Left kidney (tissue), 8 donors: ENCODE measurements at places on chromosomes 13 and 19.

GRCh38 chr19:49326165-49326704, 1.2 kb upstream of the SLC6A16 start:
- no peak for DNase-seq

DNA sequence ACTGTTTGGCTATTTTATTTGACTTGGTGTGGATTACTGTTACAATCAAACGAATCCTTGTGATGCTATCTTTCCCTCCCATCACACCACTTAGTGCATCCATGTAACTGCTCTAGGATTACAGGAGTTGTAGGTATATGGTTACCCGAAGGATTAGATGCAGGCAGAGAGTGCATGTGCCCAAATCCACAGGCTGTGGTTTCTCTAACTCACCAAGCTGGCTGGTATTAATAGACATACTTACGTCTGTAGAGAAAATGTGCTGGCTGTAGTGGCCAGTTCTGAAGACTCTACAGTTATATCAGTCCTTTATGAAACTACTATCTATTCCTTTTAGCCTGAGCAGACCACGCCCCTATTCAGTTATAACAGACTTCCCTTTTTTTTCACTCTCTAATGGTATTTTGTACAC, 1.1 kb upstream of the HMGB1 start:
- DNase-seq = no peak

GRCh38 chr19:43660971-43661360, 9.0 kb downstream of the PLAUR start:
- no peak for DNase-seq

DNA sequence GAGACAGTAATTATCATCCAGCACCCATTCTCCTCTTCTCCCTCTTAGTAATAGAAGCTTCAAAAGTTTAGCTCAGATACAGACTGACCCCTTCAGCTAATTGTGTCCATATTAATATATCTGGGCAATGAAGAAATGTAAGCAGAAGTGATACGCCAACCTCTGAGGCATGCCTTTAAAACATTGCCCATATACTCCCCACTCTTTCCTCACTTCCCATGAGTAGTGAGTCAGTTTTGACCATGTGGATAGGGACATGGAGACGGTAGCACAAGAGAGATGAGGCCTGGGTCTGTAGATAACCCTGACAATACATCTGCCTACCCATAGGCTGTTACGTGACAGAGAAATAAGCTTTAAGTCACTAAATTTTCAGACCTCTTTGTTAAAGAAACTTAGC, 147.6 kb downstream of the KCTD12 start:
- DNase-seq = no peak

DNA sequence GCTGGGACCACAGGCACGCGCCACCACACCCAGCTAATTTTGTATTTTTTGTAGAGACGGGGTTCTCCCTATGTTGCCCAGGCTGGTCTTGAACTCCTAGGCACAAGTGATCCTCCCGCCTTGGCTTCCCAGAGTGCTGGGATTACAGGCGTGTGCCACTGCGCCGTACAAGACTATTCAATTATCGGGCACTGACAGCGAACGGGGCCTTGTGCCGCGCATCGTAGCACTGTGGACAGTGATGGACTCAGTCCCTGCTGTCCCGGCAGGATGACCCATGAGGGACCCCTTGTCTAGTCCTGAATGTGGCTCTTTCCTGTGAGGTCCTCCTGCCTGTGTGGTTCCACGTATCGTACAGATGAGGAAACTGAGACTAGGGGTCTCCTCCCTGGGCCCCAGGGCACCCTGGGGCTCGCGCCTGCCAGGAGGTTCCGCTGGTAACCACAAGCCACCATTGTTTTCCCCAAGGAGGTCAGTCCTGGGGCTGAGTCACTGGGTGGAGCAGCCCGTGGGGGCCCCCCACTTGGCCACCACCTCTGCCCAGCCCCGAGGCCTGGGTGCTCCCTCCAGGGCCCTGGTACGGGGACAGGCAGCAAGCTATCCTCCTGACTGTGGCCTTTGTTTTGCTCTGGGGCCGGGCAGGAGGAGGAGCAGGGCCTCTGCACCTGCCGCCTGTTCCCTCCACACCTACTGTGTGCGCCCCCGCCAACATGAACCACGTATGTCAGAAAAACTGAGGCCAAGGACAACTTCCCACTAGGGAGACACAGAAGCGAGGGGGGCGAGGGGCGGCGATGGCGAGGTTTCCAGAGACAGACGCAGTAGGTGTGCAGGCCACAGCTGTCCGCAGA, 2.9 kb upstream of the TCF3 start:
- DNase-seq = no peak

GRCh38 chr13:95862408-95862807, 185.5 kb downstream of the DNAJC3 start:
- no peak for DNase-seq

- DNase-seq = no peak
Observed at GRCh38 chr13:23458989-23459388, 25.5 kb upstream of the SACS start.

DNA sequence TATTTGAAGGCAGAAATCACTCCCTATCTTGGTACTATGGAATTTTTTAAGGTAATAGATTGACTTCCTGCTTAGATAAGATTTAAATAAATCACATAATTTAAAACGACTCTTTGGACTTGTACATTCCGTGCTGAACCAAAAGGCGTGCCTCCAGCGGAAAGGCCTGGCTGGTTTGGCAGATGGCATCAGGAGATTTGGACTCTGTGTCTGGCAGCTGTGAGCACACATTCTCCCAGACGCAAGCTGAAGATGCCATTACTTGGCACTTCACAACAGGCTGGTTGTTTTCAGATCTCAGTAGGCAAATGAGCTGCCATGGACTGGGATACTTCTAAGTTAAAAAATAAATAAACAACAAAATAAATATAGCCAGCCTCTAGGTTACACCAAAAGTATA, 104.5 kb upstream of the SLC15A1 start:
- DNase-seq = no peak

DNA sequence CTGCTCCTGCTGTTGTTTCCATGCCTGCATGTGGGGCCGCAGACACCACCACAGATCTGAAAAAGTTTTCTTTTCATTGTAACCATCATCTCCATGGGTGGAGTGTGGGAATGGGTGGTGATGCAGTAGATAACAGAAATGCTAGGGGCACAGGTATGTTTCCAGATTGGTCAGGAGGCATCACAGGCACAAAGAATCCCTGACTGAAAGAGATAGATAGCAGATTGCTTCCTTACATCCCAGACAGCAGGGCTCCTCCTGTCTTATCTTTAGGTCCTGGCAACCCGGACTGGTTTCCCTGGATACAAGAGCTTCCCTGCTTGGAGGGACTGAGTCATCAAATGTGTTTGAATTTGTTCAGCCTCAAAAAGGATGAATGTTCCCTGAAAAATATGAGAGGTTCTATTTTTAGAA, 1937.6 kb downstream of the PCDH9 start:
- DNase-seq = no peak
